NCI-H187 treated with DMSO at 0.1 percent for 48 hours (cell line): ENCODE measurements at places on chromosomes 3 and 15.

DNA sequence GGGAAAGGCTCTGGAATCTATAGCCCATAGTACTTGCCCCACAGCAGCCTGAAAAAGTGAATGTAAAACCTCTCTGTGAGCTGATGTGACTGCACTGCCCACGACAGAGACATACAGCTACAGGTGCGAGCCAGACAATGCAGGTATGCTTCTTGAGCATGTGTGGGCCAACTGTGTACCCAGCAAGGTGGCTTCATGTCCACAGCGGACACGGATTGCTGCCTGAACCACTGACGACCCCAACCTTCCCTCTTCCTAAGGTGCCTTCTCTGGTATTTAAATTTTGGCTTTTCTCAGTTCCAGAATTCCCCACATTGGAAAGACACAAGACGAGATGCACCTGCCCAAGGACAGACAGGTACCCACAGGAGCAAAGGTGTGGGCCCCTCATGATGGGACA, 65.8 kb downstream of the SCN5A start:
- DNase-seq = no peak

GRCh38 chr15:95284492-95284891, 1046.0 kb upstream of the NR2F2 start:
- DNase-seq = no peak

DNA sequence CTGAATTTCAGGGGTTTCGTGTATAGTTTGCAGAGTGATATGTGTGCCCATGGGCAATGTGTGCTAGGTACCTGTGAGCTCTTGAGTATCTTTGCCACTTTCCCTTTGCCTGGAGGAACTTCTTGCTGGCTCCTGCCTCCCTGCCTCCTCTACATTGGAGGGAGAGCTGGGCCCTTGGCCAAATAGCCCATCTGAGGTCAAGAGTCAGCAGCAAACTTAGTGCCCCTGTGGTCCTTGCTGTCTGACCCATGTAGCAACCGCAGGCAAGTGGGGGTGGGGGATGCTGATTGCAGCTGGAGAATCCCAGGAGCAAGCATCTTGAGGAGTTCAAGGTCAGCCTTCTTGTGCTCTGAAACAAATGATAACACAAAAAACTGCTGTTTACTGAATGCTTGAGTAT, 5.4 kb upstream of the TBC1D21 start:
- DNase-seq = no peak

GRCh38 chr3:138908846-138909245, 38.1 kb downstream of the FOXL2 start:
- DNase-seq = no peak

DNA sequence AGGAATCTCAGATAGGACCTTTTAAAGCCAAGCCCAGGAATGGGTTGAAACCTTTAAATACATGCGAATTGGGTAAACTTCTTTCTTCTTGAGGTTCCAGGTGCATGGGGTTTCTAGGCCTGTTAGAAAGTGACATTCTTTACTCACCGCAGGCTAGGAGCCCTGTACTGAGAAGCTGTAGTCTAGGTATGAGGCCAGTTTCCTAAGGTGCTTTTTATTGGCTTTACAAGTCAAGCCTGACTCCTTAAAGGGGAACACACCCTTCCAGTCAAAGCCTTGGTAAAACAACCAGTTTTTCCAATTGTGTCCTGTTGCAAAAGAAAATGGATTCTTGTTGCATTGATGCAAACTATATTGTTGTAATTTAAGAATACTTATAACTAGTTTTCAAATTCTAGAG, 76.1 kb upstream of the ATP11B start:
- no peak for DNase-seq

GRCh38 chr3:116441652-116442051, 3.6 kb downstream of the LSAMP start:
- DNase-seq = no peak

- DNase-seq = no peak
Observed at GRCh38 chr3:127158614-127159229, 34.2 kb upstream of the PRR23E start.

- no peak for DNase-seq
Observed at GRCh38 chr3:127769284-127770081, 52.8 kb downstream of the MGLL start.

- DNase-seq = no peak
Observed at GRCh38 chr15:65862682-65863081, 6.6 kb upstream of the RAB11A start.

DNA sequence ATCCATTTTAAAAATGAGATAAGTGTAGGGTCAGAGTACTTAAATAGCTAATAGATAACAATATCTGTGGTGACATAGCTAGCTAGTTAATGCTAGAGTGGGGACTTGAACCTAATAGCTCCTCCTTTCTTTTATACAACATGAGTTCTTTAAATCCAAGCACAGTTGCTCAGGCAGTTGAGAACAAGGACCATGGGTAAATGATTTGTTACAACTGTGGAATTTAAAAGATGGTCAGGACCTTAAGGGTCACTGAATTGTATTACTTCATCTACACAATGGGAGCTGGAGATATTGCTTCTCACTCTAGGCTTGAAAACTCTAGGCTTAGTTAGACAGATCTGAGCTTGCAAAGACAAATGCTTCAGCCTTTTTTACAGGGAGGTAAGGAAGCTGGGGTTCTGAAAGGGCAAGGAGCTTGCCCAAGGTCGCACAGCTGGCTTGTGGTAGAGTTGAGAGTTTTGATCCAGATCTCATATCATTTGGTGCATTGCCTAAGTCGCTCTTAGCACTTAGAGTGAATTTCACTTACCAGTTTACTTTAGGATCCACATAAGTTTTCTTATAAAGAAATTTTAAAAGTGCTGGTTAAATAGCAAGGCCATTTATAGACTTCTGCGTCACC, 90.2 kb downstream of the EDEM1 start:
- DNase-seq = no peak

DNA sequence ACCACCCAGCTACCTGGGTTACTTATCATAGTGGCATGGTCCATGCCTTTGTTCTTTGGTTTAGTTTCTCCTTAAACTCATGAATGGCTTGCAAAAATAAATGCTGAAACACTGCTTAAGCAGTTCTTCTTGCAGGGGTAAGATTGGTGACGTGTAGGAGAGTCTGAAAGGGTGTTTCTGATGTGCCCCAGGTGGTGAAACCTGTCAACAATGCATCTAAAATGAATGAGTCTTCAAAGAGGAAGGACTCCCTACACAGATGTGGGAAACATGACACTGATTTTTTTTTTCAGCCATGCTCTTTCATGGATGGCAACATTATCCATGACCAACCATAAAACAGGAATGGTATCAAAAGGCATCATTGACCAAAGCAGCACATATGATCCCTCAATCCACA, 72.0 kb downstream of the KCNH8 start:
- DNase-seq = no peak

GRCh38 chr3:42535981-42536784, 33.7 kb downstream of the VIPR1 start:
- no peak for DNase-seq

DNA sequence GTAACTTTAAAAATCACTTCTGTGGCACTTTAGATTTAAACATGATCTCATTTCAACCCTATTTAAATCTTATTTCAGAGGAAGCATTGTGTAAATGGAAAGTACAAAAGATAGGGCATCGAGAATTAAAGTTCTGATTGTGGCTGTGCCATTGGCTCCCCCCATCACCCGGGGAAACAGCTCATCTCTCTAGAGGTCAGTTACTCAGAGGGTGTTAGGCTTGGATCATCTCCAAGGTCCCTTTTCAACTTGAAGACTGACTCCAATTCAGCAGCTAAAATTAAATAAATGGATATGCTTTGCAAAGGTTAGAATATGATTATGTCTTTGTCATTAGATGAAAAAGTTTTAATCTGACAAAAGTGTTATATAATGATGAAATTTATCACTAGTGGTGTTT, 20.1 kb downstream of the CADM2 start:
- DNase-seq = no peak

DNA sequence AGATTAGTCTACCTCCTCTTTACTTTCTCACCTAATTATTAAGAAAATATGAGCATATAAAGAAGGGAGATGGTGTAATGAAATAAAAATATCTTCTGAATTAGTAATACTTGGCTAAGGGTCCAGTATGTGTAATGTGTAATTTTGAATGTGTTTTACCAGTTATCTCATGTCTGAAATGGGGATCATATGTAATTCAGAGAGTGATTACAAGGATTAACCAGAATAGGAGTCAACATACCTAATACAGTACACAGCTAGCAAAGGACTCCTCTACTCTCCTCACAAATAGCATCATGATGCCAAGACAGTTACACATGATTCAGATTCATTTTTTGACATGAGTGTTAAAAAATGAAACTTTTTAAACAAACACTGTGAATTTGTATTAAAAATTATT, 570.4 kb downstream of the SI start:
- DNase-seq = no peak

DNA sequence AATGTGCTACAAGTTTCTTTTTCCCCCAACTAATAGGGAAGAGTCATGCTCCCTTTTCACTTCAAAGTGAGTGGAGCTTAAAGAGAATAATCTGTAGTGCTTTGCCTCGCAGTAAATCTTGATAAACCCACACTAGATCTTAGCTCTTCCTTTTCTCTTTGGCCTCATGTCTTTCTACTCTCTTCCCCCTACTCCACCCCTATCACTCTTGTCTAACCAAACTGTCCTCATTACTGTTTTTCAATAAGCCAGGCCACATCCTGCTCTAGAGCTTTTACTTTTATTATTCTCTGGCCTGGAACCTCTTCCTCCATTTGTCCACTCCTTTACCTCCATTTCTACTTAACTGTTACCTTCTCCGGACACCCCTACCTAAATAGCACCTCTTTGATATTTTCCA, 291.0 kb upstream of the SATB1 start:
- DNase-seq = no peak

GRCh38 chr3:25421747-25422146, 6.3 kb upstream of the RARB start:
- DNase-seq = no peak

GRCh38 chr3:162337630-162338029, 841.0 kb downstream of the OTOL1 start:
- no peak for DNase-seq

DNA sequence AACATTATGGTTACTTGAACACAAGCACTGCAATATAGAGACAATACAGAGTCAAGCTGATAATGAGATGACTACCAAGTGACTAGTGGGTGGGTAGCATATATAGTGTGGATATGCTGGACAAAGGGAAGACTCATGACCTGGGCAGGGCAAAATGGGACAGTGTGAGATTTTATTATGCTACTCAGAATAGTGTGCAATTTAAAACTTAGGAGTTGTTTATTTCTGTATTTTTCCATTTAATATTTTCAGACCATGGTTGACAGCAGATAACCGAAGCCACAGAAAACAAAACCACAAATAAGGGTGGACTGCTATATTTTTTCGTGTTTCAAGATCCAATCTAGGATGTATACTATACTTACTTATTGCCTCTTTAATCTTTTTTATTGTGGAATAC, 19.6 kb downstream of the GALK2 start:
- DNase-seq = no peak

- no peak for DNase-seq
Observed at GRCh38 chr15:83850015-83850414, 196.1 kb downstream of the ADAMTSL3 start.

DNA sequence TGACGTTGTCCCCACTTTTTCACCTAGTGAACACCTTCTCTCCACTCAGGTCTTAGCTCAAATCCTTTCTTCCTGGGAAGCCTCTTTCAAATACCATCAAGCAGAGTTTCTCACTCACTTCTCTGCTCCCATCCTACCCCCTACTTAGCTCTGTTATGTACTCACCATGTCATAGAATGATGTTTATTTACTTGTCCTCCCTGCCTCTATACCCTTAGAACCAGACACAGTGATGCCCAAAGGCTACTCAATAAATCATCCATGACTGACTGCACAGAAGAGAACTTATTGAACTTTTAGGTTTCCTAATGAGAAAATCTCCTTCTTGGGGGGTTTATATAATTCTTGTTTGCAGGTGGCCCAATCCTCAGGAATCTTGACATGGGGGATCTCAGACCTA, 154.2 kb downstream of the SSR3 start:
- DNase-seq = no peak

- no peak for DNase-seq
Observed at GRCh38 chr3:40639006-40639405, 114.2 kb downstream of the ZNF621 start.

DNA sequence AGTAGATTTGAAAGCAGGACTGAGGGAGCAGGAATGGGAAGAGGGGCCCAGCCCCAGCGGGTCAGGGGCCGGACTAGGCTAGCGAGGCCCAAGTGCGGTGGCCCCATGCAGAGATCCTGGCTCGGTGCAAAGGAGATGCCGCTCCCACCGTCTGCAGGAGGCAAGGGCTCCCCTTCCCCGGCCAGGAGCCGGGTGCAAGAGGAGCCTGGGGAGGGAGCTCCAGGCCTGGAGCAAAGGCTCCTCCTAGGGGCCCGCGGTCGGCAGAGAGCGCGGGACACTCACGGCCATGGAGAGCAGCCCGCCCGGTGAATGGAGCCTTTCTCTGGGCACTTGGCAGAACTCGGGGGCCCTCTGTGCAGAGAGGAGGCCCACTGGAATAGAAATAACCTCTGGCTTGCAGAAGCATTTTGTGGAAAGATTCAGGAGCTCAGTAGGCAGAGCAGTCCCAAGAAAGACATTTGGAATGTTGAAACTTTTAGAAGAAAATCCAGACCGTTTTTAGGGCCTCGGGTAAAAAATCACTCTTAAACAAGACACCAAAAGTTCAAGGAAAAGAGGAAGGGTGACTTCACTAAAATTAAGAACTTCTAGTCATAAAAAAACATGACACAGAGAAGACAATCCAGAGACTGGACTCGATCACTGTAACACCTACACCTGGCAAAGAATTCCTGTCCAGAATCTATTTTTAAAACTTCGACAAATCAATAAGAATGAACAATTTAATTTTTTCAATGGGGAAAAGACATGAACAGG, 43.0 kb upstream of the USP3 start:
- no peak for DNase-seq

DNA sequence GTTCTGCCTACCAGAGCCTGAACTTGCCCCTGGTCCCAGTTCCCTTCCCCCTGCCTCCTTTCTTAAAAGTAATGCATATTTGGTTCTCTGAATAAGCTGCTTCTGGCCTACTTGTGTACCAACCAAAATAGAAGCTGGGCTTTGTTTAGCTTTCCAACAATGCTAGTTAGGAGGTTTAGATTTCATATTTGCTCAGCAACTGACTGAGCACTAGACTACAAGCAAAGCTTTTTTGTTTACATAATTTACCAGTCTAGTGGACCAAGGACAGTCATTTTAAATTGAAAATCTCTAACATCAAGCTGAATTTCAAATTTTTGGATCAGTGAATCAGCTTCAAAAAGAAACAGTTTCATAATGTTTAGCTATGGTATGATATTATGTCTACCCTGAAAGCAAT, 331.2 kb downstream of the ULK4 start:
- no peak for DNase-seq

DNA sequence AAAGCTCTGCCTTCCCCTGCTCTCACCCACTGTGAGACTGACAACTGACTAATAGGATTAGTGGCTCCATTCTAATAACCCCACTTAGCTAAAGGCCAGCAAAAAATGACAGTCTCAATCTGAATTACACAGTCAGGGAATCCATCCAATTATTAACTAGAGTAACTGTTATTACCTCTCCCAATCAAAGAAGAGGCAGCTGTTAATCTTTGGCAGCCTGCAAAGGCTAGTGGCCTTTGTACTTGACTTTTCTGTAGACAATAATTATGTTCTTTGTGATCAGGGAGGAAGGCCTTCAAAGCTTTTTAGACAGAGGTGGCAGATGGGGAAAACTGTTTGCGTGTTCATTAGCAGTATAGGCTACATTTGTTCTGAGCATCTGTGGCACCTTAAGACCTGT, 177.7 kb downstream of the ISL2 start:
- no peak for DNase-seq
